ENCODE measurements at places on chromosomes 3 and 15. TPM values are rescaled to one million over a fixed set of nuclear protein-coding genes. Genes with fewer than 3 reads are reported as not detected.

SNRPN gene
- 50.2 TPM for total RNA-seq

PPM1L gene
- 2.5 TPM for total RNA-seq

GOLGA6L7 gene
- total RNA-seq: not detected

CTXN2 gene
- total RNA-seq: not detected

ZXDC gene
- 11.4 TPM for total RNA-seq

RAD51 gene
- total RNA-seq: 12.3 TPM

NAA80 gene
- total RNA-seq: 11.6 TPM

PCOLCE2 gene
- not detected for total RNA-seq

NR2E3 gene
- total RNA-seq: not detected

MDFIC2 gene
- not detected for total RNA-seq

WDR76 gene
- total RNA-seq: 18.5 TPM

ARPP19 gene
- 125 TPM for total RNA-seq

MNS1 gene
- 1.3 TPM for total RNA-seq

MUC20 gene
- total RNA-seq: not detected

STRIT1 gene
- total RNA-seq: not detected

FBXW12 gene
- not detected for total RNA-seq

ERC2 gene
- total RNA-seq: 0.13 TPM

TEX55 gene
- not detected for total RNA-seq

NBEAL2 gene
- total RNA-seq: 34.7 TPM

SCN11A gene
- total RNA-seq: not detected

GCSAM gene
- total RNA-seq: not detected

SPSB4 gene
- total RNA-seq: not detected

NOX5 gene
- total RNA-seq: not detected

HRH1 gene
- total RNA-seq: 11.2 TPM

PLIN1 gene
- not detected for total RNA-seq

MYEF2 gene
- total RNA-seq: 17.7 TPM

MANF gene
- 134 TPM for total RNA-seq

STARD9 gene
- total RNA-seq: 5.5 TPM

PHLDB2 gene
- total RNA-seq: 68.1 TPM

BRPF1 gene
- total RNA-seq: 19.8 TPM

CCR4 gene
- total RNA-seq: 2.3 TPM

GOLGA8M gene
- 0.20 TPM for total RNA-seq

ADAMTS17 gene
- 0.10 TPM for total RNA-seq

FILIP1L gene
- total RNA-seq: 39.2 TPM

USP19 gene
- 29.2 TPM for total RNA-seq

LEKR1 gene
- not detected for total RNA-seq

SV2B gene
- total RNA-seq: 1.3 TPM

BBS4 gene
- total RNA-seq: 42.6 TPM

KLHL25 gene
- 3.5 TPM for total RNA-seq

LNP1 gene
- total RNA-seq: 1.2 TPM

MAN2A2 gene
- total RNA-seq: 20.6 TPM

HACD3 gene
- total RNA-seq: 57.1 TPM

GP5 gene
- total RNA-seq: 0.13 TPM

GABRR3 gene
- total RNA-seq: not detected

MME gene
- 3.8 TPM for total RNA-seq

PCNP gene
- 60.6 TPM for total RNA-seq

TMEM212 gene
- not detected for total RNA-seq

CHRM5 gene
- not detected for total RNA-seq

ZNF662 gene
- 1.1 TPM for total RNA-seq

GABRB3 gene
- not detected for total RNA-seq

PLA2G4E gene
- total RNA-seq: not detected

ZFAND6 gene
- 81.6 TPM for total RNA-seq
